SK-N-DZ (cell line): ENCODE measurements at places on chromosomes 2 and 18.

DNA sequence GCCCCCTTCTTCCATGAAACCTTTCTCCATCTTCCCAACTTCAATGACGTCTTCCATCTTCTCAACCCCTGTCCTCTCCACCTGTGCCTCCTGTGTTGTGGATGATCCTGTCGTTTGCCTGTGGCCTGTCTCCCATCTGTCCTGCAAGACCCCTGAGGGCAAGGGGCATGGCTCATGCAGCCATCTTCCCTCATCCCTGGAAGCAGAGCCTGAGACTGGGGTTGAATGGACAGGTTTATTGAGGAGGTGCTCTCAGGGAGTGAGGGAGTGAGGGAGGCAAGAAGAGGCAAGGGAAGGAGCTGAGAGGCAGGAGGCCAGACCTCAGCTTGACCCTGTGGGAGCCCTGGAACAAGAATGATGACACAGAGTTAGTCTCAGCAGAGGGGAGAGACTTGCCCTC lies 7.3 kb downstream of the SPATA3 start:
- DNase-seq, result no peak

DNA sequence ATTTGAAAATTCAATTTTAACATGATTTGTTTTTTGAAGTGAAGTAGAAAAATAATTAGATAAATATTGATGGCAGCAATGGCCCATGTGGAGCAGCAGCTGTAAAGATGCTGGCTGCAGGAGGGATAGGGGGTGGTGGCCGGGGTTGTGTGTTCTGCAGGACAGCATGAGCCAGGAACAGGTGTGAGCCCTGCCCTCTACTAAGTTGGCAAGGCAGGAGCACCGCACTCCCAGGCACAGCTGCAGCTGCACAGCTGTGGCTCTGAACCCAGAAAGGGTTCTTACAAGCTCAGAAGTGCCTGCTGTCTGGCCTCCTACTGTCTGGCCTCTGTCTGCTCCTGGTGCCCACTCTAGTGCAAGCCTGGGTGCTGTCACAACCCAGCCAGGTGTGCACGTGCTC lies 10.0 kb upstream of the DUSP19 start:
- no peak for DNase-seq

DNA sequence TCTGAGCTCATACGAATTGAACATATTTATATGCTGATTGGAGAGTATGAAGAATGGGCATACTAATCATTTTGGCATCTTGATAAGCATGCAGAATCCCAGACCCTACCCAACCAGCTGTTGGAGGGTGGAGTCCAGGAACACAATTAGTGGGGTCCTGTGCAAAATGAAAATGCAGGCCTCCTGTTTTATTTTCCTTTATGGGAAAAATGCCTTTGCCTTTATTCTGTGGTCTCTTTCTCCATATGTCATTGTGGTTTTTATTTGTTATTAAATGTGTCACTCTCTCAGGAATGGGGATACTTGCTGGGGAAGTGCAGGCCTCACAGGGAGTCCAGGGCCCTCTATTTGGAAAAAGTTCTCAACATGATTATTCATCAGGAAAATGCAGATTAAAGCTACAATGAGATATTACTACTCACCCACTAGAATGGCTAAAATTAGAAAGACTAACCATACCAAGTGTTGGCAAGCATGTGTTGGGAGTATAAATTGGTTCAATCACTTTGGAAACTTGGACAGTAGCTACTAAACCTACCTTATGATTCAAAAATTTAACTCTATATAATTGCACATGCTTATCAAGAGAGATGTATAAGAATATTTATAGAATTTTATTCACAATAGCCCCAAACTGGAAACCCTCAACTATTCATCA lies 223.1 kb upstream of the FBXO11 start:
- DNase-seq, result no peak

GRCh38 chr2:141311430-141311829 lies 819.4 kb downstream of the LRP1B start:
- DNase-seq, result no peak

DNA sequence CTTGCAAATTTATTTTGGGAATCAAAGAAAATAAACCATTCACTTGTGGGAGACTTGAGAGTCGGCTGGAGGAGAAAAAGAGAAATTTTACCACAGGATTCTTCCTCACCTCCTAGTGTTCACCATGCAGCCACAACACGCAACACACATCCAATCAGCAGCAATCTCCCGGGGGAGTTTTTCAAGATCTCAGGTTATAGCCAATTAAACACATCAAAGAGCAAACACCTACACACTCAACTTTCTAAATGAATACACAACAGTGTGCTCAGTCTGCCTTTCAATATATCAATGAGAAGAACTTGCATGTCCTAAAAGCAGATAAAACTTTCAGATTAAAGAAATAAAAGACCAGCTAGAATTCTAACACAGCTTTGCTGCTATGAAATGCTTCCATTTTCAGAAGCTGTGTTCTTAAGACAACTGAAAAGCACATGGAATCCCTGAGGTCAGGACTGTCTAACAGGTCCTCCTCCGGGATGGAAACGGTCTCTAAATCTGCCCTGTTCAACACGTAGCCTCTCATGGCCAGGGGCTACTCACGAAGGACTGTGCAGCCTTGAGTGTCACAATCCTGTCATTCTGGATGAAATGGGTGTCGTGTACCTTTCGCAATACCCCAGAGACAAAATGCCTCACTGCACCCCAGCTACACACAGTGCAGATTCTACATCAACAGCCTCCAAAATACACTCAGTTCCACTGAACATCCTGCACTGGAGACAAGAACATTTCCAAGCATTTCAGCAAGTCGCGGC lies 84.2 kb downstream of the ZNF516 start:
- no peak for DNase-seq

- peak; percentile 18 for DNase-seq
Observed at GRCh38 chr2:26462511-26463243, 15.2 kb downstream of the OTOF start.

- DNase-seq, result no peak
Observed at GRCh38 chr2:152354909-152355308, 19.9 kb downstream of the FMNL2 start.

- DNase-seq, result no peak
Observed at GRCh38 chr2:146547236-146547635, 1297.6 kb upstream of the ACVR2A start.

GRCh38 chr2:97769711-97770110 lies 56.3 kb downstream of the ZAP70 start:
- DNase-seq, result no peak
